ENCODE measurements at places on chromosomes 11 and 22. TPM values are rescaled to one million over a fixed set of nuclear protein-coding genes. Genes with fewer than 3 reads are reported as not detected.

C11orf42 gene
- not detected for total RNA-seq

DNA sequence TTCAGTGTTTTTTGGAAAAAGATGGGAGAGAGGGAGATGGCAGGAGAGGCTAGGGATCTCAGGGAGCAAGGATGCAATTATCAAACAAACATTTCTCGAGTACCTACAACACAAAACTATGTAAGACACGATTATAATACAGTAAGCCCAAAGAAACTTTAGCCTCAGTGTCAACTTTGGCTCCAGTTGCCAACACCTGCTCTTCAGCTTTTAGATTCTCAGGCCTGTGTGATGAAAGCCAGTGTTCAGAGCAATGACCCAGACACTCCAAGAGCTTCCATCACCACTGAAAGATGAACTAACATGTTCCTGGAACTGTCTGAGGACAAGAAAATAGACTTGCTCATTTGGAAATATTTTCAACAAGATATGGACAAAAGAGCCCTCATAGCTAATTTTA is 31.4 kb upstream of the CEP295 start:
- no peak for DNase-seq
- H3K36me3 ChIP-seq = no peaks in the 10 kb centered on the region
- H3K4me3 ChIP-seq = no peak overlapping the region
- no peak overlapping the region for H3K27ac ChIP-seq
- H3K27me3 ChIP-seq = no peaks in the 10 kb centered on the region

DNA sequence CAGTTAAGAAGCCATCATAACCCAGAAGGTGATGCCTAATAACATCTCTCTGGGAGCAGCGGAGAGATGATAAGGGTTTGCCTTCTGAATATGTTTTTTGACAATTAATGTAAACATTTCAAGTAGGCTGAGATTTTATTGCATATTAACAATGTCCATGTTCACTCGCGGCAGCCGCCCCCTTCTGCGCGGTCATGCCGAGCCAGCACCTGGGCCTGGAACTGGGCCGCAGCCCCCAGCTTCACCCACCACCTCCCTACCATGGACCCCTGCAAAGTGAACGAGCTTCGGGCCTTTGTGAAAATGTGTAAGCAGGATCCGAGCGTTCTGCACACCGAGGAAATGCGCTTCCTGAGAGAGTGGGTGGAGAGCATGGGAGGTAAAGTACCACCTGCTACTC is 4.3 kb upstream of the SAA1 start:
- no peak for DNase-seq
- H3K27me3 ChIP-seq = no peaks in the 10 kb centered on the region
- H3K27ac ChIP-seq = no peak overlapping the region
- H3K4me3 ChIP-seq = no peak overlapping the region
- H3K36me3 ChIP-seq = no peaks in the 10 kb centered on the region

- H3K4me3 ChIP-seq = no peak overlapping the region
- H3K27ac ChIP-seq = no peak overlapping the region
- no peaks in the 10 kb centered on the region for H3K27me3 ChIP-seq
- DNase-seq = no peak
Measured at GRCh38 chr22:44707752-44708151, 5.7 kb downstream of the PRR5 start.

UBQLN3 gene
- total RNA-seq = not detected

All from CD8-positive, alpha-beta memory T cell (primary cell).